Activated T-cell treated with anti-CD3 and anti-CD28 coated beads, Interleukin-2, amount 50 U/mL, for 4 hours (primary cell): ENCODE measurements at places on chromosomes 12 and 14.
A peak's percentile ranks its signal among the peaks of the same experiment; 100 is the strongest.

- no peak for DNase-seq
Observed at GRCh38 chr12:67558775-67559174, 89.8 kb upstream of the DYRK2 start.

GRCh38 chr14:91614187-91614586 lies 104.1 kb upstream of the PPP4R3A start:
- DNase-seq: no peak

- DNase-seq: no peak
Observed at GRCh38 chr12:110176745-110177144, 52.6 kb downstream of the IFT81 start.

DNA sequence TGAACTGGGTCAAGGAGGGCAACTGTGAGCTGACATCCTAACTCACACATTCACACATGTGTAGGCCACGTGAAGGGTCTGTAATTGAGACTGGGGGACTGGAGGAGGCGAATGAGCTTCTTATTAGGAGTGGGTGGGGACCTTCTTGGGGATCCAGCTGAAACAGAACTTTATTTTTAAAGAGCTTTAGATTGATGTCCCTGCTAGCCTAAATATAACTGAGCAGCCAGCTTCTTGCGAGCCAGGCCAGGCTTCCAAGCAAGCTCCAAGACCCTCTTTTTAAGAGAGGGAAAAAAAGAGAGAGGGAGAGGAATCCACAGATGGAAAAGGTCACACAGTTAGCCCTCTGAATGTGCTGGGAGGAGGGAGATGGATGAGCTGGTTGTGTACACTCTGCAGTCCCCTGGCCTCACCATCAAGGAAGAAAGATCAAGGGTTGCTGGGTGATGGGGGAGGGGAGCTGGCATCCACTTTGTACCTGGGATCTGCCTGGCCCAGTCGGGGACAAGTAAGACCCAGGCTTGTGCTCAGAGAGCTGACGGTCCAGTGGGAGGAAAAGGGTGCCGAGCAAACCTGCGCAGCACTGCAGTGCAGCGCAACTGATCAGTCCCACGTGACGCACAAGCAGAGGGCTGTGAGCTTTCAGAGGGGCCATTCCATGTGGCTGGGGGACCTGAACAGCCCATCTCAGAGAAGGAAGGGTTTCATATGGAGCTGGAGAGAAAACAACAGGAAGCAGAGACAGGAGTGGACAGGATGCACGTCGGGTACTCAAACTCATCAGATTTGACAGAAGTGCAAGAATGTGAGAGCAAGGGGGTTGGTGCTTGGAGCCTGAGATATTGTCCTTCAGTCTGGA lies 154.5 kb downstream of the ZFP36L1 start:
- DNase-seq: no peak

DNA sequence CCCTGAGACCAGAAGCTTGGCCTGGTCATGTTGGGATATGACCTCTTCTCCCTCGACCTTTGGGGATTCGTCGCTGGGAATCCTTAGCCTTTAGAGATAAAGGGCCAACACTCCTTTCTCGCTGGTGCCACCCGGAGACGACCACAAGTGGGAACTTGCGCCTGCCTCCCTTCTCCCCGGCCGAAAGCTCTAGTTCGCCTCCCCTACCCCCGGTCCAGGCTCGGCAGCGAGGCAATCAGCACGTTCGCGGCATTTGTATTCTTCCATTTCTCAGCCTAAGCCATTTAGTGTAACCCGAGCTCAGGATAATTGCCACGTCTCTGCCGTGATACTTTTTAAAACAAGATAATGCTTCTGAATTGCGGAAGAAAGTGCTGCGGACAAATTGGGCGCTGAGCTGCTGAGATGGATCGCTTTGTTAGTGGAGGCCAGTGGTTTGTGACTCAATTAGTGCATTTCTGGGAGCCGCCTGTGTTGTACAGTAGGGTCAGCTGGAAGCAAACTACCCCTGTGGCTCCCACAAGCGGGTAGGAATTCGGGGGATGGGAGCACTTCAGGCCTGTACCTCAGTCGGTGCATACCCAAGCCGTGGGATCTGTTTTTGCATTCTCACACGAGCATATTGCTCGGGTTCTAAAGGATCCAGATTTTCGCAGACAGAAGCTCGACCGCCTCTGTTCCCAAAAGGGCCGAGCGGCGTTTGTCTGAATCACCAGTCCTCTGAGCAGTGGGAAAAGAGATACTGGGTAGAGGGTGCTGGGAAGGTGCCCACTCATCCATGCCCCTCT lies 6.8 kb upstream of the SIX1 start:
- DNase-seq: no peak

GRCh38 chr14:101351146-101351545 lies 210.1 kb upstream of the DIO3 start:
- no peak for DNase-seq

DNA sequence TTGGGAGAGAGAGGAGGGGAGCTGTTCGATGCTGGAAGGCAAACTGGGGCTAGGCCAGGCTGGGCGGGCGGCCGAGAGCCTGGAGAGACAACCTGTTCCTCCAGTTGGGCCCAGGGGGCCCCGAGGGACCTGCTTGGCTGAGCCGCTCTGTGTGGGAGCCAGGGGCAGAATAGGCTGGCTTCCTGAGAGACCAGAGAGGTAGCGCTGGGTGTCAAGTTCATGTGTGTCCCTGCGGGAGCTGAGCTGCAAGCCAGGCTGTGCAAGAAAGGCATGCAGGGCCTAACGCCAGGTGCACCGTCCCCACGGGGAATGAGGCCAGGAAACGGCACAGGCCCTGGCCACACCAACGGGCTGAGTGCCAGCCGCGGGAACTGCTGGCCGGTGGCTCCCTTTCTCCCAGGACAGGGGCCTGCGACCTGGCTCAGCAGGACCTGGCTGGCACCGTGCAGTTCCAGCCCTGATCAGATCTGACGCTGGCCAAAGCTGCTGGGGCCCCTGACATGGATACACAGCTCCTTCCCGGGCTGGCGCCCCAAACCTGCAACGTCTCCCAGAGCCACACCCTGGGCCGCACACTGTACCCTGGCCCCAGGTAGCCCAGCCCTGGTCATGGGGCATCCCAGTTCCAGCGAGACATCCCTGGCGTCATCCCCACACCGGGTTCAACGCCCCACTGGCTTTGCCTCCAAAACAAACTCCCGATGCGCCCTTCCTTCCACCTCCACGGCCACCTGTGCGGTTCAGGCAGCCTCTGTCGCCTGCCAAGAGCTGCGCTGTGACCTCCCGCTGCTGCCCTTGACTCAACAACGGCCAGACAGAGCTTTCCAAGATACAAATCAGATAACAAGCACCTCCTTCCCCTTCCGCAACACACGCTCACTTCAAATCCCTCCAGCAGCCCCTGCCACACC lies 65.0 kb downstream of the RFLNA start:
- no peak for DNase-seq

DNA sequence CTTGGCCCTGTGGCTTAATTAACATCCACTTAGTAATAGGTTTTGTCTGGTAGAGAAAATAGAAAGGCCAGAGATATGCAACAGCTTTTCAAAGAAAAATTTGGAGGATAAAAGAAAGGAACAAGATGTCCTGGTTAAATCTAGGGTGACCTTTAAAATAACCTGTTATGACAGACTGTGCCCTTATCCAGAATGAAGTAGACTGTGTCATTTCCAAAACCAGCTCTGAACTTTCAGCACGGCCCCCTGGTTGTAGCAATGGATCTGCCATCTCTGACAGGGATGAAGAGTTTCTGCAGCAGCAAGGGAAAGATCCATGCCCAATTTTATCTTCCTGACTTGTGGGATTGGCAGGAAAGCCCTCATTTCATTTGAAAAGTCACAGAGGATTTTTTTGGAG lies 5.1 kb downstream of the PLEKHG7 start:
- no peak for DNase-seq

DNA sequence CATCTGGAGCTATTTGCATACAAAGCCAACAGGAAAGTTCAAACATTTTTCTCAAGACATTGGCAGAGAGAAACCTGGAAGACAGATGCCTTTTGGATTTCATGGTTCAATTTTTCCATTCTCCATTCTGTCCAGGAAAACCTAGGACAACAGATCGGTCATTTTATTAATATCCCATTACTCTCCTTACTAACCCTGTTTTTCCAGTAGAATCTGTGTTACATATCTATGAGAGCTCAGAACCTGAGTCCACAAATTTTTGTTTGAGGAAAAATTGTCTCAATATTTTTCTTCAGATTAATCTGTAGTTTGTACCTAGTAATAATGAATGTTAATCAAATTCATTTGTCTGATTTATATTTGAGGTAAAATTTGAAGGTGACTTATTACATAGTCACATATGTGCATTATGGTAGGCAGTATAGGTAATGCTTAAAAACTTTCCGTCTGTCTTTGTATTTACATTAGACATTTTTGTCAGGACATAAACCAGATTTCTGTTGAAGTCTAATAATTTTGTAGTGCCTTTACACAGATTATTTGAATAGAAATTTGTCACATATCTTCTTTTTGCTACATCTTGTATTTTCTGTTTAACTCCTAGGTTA lies 75.3 kb downstream of the CCDC91 start:
- no peak for DNase-seq

DNA sequence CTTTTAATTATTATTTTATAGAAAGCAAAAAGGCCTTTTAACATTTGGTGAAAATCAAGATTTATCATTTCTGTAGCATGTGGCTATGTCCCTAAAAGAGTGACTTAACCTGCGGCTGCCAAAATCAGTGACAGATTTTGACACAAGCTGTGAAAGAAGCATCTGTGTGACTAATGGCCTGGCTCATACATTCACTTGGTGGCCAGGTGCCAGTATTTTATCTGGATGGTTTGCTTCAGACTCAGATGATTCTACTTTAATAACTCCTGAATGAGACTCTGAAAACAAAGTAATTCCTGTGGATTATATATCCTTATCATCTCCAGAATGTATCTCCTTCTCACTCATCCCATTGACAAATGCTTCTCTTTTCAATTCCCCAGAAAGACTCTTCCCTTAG lies 103.0 kb downstream of the FSCB start:
- DNase-seq: no peak

- DNase-seq: no peak
Observed at GRCh38 chr12:41917938-41918341, 226.7 kb downstream of the GXYLT1 start.

GRCh38 chr12:49982246-49983087 lies 9.7 kb downstream of the AQP6 start:
- DNase-seq: no peak

DNA sequence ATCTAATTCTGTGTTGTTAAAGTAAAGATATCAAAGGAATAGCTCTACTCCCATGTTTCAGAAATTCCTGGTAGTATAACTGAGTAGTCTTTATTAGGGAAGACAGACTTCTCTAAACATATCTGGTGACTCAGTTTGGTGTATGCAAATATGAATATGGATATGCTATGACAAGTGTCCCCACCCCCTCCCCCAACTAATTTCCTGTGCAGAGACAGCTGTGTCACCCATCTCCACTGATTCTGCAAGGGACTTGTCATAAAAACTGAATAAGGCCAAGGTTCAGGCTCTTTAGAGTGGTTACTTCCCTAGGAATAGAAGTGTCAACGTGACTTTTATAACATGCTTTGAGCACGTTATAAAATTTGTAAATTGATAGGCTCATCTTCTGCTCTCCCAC lies 429.1 kb downstream of the DAD1 start:
- no peak for DNase-seq

DNA sequence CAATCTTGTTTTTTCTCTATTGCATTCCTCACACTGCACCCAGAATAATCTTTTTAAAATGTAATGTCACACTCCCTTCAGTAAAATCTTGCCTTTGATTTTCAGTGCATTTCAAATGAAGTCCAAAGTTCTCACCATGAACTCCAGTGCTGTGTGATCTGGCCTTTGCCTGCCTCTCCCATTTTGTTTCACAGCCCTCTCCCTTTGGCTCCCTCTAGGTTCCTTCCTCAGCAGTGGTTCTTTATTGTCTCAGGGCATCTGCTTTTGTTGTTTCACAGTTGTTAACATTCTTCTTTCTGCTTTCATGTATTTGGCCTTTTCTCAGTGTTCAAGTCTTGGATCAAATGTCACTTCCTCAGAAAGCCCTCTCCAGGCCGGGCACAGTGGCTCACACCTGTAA lies 84.5 kb upstream of the AMN1 start:
- DNase-seq: no peak

DNA sequence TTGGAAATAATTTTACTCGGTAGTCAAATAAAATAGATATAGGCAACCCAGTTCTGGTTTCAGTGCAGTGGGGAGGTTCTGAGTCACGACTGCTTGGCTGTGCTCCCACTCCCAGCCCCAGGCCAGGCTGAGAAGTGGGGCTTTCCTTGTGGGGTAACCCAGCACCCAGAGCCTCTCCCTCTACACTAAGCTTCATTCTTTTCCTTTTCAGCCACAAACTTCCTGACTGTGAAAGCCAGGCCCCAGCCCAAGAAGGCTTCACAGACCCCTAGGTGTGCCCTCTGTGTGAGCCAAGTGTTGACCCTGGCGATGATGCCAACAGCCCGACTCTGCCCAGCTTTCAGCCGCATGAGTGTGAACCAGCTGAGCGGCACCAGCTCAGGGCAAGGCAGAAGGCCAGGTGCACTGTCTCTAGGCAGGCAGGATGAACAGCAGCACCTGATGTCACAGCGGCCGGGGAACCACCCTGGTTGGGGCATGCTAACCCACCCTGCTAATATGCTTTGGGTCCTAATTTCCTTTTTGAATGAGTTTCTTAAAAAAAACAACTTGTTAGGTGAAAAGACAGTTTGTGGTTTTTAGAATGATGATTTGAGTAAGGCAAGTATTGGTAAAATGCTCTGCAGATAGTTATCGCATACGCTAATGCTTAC lies 42.2 kb upstream of the ATP23 start:
- peak; percentile 72 for DNase-seq

DNA sequence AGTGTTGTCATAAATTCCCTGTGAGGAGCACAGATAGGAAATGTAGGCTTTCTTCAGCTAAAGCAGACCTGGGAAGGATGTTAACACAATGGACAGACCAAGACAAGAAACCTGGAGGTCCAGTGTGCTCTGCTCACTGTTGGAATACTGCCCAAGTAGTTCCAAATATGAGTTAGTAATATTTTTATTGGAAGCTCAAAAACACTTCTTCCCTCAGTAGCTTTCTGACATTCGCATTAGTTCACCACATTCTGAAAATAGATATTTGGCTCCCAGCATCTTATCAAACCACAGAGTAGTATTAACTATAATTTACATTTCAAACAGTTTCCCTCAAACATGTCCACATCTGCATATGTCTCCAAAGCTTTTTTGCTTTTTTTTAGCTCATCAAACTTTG lies 74.8 kb upstream of the PYGL start:
- DNase-seq: no peak

- DNase-seq: no peak
Observed at GRCh38 chr12:96263449-96263902, 69.3 kb downstream of the ELK3 start.

DNA sequence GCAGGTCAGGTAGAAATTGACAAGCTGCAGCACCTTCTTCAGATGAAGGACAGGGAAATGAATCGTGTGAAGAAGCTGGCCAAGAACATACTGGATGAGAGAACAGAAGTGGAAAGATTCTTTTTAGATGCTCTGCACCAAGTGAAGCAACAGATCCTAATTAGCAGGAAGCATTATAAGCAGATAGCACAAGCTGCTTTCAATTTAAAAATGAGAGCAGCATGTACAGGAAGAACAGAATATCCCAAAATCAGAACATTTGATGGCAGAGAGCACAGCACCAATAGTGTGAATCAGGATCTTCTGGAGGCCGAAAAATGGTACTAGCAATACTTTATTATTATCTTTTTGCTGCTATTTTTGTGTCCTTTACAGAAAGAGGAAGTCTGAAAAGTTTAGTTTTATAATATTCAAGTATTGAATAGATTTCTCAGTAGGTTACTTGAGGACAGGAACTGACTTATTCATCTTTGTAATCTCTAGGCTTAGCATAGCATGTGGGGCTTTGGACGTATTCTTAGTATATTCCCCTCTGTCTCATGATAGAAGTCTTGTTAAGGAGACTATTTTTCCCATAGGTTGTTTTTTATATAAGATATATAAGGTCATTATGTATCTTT lies 30.8 kb downstream of the BBOF1 start:
- no peak for DNase-seq

- no peak for DNase-seq
Observed at GRCh38 chr14:61598980-61599379, 96.3 kb upstream of the HIF1A start.
